DMS153 (cell line): ENCODE measurements at places on chromosomes 3 and 15.

DNA sequence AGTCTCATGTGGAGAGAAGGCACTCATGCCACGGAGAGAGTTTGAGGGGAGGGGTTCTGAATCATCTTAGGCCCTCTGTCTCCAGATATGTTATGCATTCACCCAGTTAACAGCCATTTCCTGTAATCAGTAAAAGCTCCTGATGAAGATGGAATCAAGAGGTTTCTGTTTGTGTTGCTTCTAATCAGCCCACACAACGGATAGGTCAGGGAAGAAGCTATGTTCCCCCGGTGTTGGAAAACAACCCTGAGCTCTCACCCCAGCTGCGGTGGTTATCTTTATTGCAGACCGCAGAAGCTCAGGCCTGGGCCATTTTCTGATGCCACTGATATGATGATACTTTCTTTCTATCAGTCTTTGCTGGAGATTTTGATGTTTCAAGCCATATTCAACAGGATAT is 338.5 kb upstream of the ONECUT1 start:
- no peak for DNase-seq

DNA sequence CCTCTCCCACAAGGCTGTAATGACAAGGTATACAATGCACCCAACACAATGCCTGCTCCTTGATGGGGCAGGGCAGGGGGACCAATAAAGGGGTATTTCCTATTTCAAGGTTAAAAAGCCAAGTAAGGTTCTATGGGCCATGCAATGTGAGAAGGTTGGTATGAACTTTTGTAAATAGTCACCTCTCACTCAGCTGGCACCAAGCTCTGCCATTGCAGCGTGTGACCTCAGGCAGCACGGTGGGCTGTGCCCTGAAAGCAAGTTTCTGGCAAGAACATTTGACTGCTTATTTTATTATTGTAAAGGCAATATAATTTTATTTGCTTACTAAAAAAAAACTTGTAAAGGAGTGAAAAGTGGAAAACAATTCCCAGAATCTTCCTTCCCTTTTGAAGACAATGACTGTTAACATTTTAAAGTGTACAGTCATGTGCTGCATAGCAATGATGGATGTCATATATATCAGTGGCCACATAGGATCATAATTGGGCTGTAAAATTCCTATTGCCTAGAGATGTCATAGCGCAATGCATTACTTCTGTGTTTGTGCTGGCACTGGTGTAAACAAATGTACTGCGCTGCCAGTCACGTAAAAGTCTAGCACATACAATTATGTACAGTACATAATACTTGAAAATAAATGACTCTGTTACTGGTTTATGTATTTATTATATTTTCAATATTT is 167.3 kb upstream of the RORA start:
- DNase-seq: no peak

- no peak for DNase-seq
Measured at GRCh38 chr3:142888481-142889211, at the start of gene PCOLCE2. Gene PCOLCE2 (minus strand): TSS chr3:142889083. CDS start chr3:142888896, 187 bp downstream.

DNA sequence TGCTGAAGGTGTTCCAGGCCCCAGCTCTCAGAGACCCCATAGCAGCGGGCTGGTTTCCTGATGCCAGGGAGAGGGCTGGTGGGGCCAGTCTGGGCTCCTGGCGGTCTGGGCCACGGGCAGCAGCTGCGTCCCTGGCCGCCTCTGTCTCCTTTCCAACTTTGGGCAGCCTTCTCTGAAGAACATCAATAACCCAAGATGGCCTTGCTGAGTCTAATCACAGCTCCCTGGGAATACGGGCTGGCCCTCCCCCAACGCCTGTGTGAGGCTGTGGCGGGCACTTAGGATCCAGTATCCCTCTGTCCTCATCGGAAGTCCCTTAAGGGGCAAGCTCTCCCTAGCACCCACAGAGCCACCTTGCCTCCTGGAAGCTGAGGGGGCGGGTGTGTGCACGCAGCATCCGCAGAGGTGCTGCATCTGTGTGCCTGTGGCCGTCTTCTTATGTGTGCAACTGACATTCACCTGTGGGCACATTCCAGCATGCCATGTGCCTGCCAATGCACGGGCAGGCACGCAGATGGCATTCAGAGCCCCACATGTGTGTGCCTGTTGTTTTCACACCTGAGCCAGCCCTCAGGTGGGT is 2.1 kb downstream of the ATP2B2 start:
- no peak for DNase-seq

- no peak for DNase-seq
Measured at GRCh38 chr3:195929452-195929851, 21.1 kb upstream of the TNK2 start.

GRCh38 chr3:57805674-57806073 is 49.6 kb downstream of the SLMAP start:
- no peak for DNase-seq

GRCh38 chr15:75583701-75584100 is 4.6 kb upstream of the PTPN9 start:
- no peak for DNase-seq

- no peak for DNase-seq
Measured at GRCh38 chr3:124850633-124851032, 36.5 kb downstream of the ITGB5 start.

- DNase-seq: no peak
Measured at GRCh38 chr3:129535075-129535474, 6.6 kb downstream of the RHO start.

DNA sequence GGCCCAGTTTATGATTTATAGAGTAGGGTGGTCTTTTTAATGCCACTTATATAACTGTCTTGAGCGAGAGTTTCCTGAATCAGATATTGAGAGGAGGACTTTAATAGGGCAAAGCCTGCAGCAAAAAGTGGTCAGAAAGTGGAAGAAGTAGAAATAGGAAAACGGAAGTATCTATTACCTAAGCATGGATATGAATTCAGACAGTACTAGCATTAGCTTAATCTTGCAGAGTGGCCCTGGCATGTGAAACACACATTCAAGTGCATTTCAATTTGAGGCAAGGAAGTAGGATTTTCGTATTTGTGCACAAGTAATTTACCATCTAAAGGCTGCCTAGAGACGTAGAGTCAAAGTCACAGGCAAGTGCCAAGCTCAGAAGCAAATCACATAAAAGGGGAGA is 622.3 kb downstream of the DIPK2A start:
- no peak for DNase-seq

DNA sequence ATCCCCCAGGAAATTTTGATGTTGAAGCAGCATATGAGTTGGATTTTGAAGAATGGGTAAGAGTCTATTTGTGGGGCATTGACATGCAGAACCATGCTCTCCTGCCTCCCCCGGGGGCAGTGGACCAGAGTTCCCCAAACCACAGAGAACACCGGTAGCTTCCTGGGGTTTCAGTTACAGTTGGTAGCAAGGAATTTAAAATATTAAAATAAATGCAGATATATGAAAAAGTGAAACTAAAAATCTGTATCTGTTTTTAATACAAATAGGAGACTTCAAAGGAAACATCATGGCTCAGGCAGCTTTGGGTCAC is 37.4 kb downstream of the SLC9A9 start:
- DNase-seq: no peak

DNA sequence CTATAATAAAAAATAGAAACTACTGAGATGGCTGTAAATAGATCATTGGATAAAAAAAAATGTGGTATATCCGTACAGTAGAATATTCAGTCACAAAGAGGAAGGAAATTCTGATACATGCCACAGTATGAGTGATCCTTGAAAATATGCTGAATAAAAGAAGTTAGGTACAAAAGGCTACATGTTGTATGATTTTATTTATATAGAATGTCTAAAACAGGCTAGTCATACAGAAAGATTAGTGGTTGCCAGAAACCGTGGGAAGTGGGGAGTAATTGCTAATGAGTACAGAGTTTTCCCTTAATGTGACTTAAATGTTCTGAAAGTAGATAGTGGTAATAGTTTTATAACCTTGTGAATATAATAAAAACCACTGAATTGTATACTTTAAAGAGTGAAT is 24.9 kb upstream of the FAH start:
- DNase-seq: no peak

- no peak for DNase-seq
Measured at GRCh38 chr3:136120373-136121348, 75.5 kb downstream of the MSL2 start.

DNA sequence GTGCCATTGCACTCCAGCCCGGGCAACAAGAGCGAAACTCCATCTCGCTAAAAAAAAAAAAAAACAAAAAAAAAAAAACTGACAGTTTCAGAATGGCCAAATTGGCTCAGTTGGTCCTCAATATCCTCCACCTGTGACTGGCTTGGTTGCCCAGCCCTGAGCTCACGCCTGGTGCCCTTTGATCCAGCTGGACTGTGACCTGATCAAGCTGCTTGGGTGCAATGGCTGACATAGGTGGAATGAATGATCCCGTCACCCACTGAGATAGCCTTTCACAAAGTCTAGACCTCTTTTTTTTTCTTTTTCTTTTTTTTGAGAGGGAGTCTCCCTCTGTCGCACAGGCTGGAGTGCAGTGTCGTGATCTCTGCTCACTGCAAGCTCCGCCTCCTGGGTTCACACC is 254.6 kb downstream of the FOXP1 start:
- DNase-seq: no peak

- no peak for DNase-seq
Measured at GRCh38 chr3:52253314-52254304, 8.1 kb downstream of the PPM1M start.

DNA sequence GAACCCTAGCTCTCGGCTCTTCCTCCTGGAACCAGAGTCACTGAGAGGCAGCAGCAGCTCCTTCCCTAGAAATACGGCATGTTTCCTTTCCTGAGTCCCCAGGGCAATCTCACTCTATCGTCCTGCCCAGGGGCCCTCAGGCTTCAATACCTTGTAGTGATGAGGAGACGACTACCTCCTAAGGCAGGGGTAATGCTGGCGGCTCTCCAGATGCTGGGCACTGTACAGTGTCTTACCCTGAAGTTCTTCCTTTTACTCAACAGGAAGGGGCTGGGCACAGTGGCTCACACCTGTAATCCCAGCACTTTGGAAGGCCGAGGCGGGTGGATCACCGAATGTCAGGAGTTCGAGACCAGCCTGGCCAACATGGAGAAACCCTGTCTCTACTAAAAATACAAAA is 13.5 kb downstream of the TMEM44 start:
- no peak for DNase-seq

DNA sequence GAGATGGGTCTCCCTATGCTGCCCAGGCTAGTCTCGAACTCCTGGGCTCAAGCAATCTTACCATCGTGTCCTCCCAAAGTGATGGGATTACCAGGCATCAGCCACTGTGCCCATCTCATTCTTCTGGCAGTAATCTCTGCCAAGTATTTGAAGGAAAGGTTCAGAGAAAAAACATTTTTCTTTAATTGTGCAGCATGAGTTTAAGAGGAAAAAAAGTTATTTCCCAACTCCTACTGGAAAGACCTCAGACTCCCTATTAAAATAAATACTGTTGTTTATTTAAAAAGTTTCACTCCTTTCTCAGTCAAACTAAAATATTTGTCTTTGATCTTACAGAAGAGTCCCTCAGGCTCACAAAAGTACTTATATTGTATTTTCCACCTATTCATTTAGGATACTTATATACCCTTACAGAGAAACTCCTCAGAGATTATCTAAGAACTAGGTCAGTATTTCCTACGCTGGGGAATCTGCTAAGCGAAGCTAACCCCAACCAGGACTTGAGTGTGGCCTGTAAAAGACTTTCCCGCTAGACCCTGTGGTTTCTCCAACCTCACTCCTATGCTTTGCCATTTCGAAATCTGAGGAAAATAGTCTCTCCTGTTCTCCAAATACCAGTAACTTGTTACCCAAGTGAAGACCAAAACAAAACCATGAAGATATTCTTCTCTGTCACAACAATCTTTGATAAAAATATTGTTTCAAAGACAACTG is 28.7 kb downstream of the WWTR1 start:
- no peak for DNase-seq

DNA sequence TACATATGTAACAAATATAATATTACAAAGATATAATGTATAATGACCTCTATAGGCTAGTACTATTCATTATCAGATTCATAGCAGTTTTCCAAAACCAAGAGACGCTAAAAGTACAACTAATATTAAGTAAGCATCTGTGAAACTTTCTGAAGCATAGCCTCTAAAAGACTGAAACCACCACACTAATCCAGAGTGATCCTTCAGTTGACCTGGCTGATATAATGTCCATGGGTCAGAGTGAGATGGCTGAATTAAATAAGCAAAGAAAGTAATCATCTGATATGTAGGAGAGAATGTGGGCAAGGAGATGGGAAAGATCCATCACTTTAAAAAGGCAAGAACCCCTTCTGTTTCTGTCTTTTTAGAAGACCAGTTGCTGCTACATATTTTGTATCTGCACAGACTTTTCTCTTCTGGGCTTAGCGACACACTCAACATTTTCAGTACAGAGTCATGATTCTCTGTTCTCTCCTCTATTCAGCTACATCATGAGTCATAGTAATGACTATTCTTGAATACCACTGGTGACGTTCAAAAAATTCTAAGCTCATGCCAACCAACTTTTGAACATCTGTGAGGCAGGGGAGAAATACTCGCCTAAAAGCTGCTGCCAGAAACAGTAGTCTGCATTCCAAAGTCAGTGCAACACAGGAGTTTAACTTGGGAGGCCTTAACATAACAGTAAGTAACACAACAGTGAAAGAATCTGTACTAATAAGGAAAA is 149.6 kb downstream of the MAGI1 start:
- no peak for DNase-seq

- DNase-seq: no peak
Measured at GRCh38 chr15:58396181-58396580, 35.6 kb upstream of the LIPC start.

DNA sequence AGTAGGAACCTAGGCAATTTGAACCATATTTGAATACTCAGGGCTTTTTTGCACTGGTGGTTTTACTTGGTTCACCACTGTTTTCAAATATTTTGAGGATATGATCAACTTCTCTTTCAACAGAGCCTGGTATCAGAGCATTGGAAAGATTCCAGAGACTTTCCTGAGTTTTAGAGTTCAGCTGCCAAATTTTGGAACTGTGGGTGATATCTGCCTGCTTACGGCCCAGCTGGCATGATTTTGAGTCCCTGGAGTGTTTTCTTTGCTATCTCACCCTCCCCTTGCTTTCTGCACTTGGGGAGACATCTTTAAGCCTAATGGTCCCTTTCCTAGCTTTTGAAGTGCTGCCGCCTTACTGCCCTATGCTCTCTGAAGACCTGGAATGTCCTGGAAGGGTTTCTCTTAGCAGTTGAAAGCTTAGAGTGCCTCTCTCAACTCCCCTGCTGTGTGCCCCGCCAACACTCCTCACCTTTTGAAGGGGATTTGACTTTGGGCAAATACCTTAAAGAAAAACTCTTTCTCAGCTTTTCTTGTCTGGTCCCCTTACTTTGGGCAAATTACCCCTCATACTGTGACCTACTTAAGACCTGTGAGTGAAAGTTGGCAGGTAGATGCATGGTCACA is 539.1 kb downstream of the MFSD1 start:
- DNase-seq: no peak

- DNase-seq: no peak
Measured at GRCh38 chr15:67193223-67193990, 61.1 kb downstream of the AAGAB start.
